CD4-positive, alpha-beta T cell treated with Interleukin-4 for 4 hours (primary cell): ENCODE measurements at places on chromosomes 1 and 21.

DNA sequence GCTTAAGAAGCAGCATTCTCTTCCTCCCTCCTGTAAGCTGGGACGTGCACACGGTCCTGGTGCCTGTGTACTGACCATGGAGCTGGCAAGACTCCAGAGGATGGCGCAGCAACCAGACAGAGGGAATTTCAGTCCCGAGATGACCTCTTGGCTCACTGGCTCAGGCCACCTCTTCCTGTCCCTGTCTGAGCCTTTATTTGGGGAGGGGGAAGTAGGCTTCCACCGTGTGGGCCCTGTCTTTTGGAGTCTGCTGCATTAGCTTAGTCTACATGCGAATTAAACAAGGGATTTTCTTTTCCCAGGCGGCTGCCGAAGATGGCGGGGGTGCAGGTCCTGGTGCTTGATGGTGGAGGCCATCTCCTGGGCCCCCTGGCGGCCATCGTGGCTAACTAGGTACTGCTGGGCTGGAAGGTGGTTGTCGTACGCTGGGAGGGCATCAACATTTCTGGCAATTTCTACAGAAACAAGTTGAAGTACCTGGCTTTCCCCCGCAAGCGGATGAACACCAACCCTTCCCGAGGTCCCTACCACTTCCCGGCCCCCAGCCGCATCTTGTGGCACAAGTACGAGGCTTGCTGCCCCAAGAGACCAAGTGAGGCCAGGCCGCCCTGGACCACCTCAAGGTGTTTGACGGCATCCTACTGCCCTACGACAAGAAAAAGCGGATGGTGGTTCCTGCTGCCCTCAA, 10.2 kb downstream of the IL24 start:
- no peak for DNase-seq

GRCh38 chr1:63906047-63906704, 132.4 kb downstream of the ROR1 start:
- DNase-seq, result no peak

DNA sequence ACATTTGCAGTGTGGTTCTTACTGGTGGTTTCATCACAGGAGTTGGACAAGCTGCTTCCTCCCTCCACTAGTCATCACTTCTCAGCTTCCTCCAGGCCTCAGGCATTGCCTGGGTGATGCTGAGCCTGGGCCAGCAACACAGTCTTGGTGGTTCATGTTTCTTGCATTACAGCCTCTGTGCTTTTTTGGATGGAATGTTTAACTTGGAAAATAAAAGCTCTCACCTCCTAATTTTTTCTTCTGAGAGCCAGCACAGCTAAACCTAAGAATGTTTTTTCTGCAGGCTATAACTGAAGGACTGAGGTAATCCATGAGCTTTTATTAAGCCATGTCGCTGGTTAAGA, 66.1 kb upstream of the RHOU start:
- no peak for DNase-seq

DNA sequence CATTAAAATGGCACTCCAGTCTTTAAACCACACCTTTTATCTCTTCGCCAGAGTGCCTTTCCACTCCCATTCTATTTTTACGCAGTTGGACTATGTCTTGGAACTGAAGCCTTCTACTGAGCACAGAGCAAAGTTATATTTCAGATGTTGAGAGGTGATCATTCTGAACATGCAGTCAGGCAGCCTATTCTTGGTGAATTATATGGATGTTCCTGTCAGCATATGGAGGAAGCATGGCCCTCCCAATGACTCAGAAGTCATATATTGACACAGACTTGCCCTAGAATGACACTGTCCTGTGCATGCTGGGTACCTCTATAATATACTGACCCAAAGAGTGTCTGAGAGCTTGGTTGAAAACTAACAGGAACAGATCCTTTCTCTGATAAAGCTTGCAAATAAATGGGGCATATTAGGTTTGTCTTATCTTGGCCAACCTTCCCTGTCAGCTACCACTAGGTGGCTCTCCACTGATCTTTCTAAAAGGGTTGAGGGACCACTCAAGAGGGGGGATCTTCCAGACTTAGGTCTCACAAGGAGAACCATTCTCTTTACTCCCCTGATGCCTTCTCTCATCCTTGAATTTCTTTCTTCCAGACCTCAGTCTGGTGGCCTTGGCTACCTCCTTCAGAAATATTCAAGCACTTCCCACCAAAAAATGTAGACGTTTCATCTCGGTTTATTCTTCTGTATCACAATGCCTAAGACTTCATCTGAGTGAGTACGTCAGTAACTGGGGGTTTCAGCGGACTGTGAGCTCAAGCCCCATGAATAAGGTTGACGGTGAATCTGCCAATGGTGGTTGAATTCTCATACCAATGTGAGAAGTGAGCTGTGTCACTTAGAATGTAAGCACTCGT, 11.8 kb upstream of the ALG14 start:
- peak; percentile 45 for DNase-seq

- no peak for DNase-seq
Observed at GRCh38 chr1:118937413-118938072, 50.6 kb downstream of the TBX15 start.

DNA sequence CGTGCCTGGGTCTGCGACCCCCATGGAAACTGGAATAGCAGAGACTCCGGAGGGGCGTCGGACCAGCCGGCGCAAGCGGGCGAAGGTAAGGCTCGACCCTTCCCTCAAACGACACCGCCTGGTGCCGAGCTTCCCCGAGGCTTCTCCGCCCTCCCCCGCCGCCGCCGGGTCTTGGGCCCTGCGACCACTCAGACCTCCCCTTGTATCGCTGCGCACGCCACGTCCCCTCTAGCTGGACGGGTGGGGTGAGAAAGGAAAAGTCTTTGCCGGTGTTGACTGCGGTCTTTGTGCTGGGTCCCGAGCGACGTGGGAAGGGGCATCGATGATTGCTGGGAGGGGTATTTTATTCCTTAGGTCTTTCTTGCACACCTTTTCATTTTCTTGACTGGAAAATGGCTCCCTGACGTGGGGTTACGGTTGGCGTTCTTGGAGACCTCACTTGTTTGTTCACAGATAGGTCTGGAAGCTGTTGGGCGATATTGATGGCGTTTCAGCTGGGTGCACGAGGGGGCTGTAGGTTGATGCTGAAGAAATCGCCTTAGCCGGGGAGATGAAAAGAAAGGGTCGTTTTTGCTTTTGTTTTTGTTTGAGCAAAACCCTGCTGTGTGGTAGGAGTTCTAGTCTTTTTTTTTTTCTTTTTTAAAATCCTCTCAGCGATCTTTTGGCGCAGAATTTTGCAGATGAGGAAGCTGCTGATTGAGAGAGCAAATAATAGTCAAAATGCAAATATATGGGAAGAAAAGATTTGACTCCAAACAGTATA, 776 bp downstream of the KDM1A start:
- peak; percentile 0 for DNase-seq

DNA sequence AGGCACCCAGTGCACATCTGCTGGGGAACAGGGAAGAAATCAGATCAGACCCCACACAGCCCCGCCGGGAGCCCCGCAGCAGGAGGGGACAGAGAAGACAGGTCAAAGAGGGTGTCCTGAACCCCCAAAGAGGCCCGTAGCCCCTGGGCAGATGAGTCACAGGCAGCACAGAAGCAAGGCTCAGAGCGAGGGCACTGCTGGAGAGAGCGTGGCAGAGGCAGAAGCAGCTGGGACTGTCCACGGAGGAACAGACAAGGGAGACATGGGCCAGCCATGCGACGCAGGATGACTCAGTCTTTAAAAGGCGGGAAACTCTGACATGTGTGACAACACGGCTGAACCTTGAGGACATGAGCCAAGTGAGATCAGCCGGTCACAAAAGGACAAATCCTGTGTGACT, 14.5 kb upstream of the PRDM16 start:
- DNase-seq, result no peak

DNA sequence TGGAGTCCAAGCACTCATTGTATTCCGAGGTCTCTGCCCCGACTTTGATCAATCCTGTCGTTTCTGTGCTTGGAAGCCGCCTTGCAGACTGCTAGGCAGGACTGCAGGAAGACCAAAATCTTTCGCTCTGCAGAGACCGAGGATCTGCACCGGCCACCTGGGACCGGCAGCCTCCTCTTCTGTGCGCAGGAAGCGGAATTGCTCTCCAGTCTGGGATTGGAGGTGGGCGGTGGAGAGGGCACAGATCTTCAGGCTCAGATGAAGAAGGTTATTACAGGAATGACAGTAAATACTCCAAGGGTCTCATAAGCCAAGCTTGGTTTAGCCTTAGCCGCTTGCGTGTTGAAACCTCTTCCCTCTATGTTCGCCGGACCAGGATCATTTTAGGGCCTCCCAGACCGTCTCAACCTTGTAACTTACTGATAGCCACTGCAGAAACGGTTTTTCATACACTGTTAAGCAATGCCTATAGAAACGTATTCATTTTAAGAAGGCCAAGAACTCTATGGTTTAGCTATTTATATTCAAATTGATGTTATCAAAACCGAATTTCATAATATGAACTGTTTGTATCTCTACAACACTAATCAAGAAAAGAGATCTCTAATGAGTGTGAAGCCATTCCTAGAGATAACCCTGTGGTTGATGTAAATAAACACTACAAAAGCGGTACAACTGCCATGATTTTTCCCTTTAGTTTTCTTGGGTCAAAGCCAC, 1.1 kb downstream of the MIA3 start:
- no peak for DNase-seq

DNA sequence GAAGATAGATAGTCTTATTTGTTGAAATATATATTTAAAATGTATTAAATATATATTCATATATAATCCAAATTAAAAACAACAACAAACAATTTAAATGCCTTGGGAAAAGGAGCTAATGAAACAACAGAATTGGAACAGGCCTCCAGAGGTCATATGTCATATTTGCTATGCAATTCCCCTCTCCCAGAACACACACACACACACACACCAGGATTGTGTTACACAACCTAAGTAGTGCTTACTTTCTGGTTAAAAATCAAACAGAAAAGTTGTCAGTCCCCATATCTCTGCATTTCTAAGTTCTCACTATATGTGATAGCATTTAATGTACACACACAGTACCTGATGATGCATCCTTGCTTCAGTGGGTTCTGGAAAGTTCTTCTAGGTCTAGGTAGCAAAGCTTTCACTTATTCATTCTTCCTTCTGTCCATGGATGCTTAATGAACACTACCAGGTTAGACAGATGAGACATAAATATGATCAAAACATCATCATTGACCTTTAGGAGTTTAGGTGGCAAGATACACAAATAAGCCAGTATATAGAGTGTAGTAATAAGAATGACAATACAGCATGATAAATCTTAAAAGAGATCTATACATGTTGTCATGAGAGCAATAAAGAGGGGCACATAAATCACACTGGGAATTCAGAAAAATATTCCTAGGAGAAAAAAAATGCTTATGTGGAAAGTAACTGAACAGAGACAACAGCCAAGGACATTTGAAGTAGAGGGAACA, 662.8 kb downstream of the PTPRC start:
- no peak for DNase-seq

DNA sequence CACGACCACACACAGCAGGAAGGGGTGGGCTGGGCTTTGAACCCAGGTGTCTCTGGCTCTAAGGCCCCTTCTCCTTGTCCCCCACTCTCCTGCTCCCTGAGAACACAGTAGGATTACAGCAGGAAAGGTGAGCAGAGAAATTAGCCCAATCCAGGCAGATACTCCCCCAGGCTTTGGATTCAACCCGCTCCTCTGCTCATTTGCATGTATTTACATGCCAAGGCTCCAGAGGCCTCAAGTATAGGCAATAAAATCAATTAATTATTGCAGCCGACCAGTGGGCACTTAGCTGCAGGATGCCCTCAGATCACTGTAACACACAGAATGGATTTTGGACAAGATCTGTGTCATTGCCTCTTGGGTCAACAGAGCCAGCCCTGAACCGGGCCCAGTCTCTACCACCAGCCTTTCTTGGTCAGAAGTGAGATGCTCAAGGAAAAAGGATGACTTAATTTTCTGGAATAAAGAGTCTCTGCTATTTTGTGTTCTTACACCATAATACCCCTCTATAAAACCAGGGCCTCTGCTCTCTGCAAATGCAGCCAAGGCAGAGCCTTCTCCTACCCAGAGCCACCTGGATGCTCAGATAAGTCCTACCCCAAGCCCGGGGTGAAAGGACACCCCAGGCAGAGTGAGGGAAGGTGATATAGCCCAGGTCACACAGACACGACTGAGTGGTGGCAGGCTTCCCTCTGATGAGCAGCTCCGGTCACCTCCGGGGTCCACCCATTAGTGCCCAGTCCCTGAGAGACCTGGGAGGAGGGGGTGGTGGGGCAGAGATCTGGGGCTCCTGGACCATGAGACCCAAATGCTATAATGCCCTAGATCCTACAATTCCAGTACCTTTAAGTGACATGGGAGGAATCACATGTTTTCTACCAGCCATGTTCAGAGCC, 28.9 kb downstream of the MATN1 start:
- DNase-seq, result no peak

DNA sequence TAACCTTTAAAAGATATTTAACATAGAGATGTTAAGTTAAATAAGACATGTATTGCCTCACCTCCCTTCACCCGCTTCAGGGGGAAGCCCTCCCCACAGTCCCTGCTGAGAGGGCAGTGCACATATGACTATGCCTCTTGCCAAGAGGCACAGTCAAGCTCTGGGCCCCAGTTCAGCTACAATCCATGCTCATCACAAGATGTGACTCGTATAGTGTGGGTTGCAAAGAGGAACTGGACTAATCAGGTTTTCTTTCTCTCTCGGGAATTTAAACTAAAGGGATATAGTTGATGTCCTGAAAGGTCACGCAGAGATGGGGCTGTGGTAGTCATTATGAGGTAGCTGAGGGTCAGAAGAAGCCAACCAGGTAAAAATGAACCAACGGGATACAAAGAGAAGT, 35.6 kb downstream of the LYST start:
- no peak for DNase-seq
